ENCODE measurements at places on chromosomes 7 and 10.

GRCh38 chr10:97781618-97782331, 10.0 kb upstream of the SFRP5 start:
- DNase-seq = no peak

DNA sequence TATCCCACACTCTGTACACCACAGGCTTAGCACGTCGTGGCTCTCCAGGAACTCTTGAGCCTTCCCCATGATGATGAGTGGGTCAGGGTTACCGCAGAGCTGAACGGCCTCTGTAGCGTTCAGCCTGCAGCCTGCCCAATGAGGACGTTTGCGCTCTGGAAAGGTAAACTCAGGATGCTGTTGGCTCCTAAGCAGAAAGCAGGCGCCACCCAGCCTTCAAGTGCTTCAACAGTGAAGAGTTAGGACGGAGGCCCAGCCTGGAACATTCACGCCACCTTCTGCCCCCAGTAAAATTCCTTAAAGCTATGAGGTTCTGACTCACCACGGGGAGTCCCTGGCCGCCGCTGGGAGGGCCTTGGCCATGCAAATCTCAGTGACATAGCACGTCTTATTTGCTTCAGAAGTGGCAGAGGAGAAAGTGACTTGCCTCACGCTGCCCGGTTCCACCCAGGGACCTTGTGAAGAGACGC, 161.5 kb upstream of the SH2B2 start:
- DNase-seq = peak; percentile 54

DNA sequence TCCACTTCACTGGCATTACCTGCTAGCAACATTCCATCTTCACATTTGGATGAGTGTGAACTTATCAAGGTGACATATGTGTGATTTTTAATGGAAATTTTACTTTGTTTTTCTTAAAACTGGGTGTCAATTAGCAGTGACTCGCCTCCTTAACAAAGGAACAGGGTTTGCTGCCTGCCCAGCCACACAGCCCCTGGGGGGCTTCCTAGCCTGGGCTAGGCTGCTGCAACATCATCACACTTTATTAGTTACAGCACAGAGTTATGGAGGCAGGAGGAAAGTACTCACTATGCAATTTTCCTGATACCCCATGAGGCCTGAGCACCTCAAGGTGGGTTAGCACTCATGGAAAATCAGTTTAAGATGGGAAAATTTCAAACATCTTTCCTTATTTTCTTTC, 861.3 kb downstream of the NRG3 start:
- DNase-seq = no peak

DNA sequence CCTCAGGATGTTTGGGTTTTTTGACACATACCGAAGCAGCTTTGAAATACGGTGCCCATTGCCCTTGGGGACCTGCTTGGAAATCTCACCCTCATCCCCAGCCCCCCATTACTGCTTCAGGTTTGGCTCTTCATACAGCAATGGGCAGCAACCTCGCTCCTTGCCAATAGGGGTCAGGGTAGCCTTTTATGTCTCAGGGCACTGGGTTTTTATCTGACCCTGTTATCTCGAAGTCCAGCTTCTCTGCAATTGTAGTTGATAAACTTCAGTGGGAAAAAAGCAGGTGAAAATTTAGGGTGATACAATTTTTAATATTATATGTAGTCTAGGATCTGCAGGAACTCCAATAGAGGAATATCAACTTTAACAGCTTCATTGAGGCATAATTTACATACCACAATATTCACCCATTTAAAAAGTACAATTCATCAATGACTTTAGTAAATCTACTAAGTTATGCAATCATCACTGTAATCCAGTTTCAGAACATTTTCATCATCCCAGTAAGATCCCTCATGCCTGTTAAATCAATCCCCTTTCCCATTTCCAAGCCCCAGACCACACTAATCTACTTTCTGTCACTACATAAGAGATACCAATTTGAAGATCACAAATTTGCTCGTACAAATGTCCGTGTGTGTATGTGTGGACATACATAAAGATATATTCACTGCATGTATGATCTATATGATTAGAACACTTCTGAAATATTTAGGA, 386.2 kb downstream of the KCNMA1 start:
- DNase-seq = no peak

DNA sequence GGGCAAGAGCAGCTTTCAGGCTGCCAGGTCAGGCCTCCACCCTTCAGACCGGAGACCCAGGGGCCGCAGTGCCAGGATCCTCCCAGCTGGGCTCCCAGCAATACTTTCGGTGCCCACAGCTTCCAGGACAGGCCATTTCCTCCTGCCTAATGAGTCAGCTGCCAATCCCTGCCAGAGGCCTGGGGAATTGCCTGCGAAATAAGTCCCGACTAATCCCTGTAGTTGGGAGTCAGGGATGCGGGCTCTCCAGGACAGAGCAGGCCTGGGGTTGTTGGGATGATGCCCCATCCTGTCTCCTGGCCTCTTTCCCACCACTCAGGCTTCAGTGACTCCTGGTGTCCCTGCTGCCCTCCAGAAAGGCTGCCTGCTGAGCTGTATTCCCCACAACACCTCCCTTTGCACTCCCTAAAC, 143.5 kb upstream of the UNC5B start:
- DNase-seq = no peak

DNA sequence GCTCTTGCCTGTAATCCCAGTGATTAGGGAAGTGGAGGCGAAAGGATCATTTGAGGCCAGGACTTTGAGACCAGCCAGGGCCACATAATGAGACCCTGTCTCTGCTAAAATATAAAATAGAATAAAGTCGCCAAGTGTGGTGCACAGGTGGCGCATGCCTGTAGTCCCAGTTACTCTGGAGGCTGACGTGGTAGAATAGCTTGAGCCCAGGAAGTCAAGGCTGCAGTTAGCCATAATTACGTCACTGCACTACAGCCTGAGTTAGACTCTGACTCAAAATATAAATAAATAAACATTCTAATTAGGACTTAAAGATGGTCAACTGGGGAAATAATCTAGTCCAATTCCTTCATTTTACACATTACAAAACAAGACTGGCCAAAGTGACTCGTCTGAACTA, 768 bp downstream of the CHCHD2 start:
- DNase-seq = peak; percentile 37

GRCh38 chr7:49767719-49768118, 5.7 kb upstream of the VWC2 start:
- DNase-seq = no peak

GRCh38 chr7:138865843-138866242, 67.8 kb upstream of the ATP6V0A4 start:
- DNase-seq = no peak

- no peak for DNase-seq
Observed at GRCh38 chr10:35372329-35372728, 36.0 kb downstream of the CCNY start.

DNA sequence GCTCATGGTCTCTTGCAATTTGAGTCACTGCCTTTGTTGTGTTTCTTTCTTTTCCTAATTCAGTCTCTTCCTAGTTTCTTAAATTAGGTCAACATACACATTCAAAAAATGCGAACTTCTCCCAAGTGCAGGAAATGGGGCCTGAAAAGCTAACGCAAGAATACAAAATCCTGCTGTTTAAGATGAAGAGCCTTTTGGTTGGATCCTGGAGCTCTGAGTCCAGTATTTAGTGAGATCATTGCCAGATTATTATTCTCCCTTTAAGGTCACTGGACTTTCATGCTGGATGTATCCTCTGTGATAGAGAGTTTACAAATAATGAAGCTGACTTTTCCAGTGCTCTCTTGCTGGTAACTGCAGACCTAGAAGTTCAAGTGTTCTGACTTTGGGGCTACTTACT, 401.9 kb upstream of the MKI67 start:
- DNase-seq = no peak

DNA sequence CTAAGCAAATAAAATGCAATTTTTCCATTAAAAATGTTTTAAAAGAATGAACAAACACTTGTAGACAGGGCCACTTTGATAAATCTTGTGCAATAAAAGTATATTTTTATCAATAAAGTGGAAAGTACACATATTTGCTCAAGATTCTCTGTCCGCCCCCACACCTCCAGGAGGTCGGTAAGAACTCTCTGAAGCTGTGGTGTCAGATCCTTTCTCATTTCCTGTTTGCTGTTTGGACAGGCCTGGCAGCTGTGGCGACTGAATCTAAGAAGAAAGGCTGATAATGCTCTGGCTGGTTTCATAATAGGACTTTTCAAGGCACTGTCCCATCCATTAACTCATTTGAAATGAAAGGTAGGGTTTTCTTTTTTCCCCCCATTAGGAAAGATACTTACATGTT, 15.3 kb upstream of the ASB4 start:
- no peak for DNase-seq
